ENCODE measurements at places on chromosomes 12 and 14.

- DNase-seq = no peak
Observed at GRCh38 chr12:5184186-5184585, 140.5 kb downstream of the KCNA5 start.

DNA sequence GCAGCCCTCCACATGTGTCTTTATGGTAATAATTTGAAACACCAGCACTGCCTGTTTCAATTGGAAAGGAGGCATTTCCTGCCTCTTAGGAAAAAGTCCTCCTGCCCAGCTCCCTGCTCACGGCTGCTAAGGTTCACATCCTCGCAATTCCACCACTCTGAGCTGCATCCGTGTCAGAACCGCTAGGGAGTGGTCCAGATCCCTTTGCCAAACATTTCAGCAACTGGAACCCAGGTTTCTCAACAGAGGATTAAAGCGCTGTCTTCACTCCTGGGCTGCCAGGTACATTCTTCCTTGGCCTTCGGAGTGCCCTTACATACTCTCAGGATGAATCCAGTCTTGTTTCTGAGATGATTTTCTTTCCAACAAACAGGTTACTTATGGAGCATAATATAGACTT is 23.3 kb downstream of the C14orf132 start:
- no peak for DNase-seq

DNA sequence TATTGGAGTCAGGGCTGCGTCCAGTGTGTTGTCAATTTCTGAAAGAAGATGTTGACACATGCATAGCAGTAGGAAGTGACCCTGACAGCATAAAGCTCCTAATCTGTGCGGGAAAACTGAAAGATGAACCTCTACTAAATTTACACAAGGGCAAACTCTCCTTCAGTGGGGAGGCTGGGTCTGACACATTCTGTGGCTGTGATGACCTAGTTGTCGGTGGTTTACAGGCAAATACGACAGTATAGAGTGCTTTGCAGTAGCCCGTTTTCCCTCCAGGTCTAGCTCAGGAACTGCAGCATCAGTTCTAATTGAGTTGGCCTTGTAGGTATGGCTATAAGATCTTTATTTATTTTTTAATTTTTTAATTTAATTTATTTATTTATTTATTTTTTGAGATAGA is 14.8 kb upstream of the GABARAPL1 start:
- DNase-seq = no peak

DNA sequence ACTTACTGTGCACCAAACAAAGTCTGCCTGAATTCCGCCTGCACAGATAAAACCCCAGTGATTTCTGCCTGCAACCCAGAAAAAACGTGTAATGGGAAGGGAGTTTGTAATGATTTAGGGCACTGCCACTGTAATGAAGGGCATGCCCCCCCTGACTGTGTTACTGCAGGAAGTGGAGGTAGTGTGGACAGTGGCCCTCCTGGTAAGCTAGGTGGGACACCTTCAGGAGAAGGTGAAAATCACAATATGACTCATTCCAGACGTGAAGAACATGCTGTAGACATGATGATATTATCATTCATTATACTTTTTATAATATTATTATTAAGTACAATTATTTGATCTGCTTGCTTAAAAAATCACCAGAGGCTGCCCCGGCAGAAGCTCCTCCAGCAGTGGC is 59.2 kb downstream of the MAPKAPK5 start:
- DNase-seq = no peak

- DNase-seq = no peak
Observed at GRCh38 chr14:36405589-36406274, 85.3 kb upstream of the MBIP start.

DNA sequence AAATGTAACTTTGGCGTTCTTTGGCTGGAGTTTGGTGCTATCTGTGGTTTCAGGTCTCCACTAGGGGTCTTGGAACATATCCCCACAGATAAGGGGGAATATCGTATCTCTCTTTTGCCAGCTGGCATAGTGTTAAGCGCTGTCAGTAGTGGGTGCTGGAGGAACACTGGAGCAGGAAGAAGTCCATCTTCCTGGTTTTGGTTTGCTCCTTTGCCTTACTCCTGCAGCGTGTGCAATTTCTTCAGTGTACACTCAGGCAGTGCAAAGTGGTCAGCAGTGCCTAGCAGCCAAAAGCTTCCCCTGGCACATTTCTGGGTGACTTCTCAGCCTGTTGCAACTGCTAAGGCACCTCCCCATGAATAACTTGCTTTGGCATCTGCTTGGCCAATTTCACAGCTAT is 11.7 kb upstream of the RIPK3 start:
- DNase-seq = peak; percentile 58

DNA sequence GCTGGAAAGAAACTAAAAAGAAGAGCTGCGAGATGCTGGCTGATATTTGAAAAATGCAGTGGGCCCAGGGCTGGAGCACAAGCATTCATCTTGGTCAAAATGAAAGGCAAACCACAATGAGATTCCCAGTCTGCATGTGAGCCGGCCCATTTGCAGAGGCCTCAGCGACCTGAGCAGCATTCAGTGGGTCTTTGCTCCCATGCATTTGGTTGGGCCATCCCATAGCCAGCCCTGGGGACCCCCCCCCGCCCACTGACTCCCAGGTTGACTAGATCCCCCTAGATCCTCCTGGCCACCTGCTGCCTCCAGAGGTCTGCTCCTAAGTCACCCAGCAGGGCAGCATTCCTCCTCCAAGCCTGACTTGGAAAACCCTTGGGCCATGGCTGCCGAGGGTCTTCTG is 59.8 kb downstream of the PRMT8 start:
- no peak for DNase-seq

- DNase-seq = no peak
Observed at GRCh38 chr12:101946233-101946611, 68.8 kb downstream of the DRAM1 start.

GRCh38 chr12:122139941-122140340 is 34.1 kb downstream of the IL31 start:
- no peak for DNase-seq

- DNase-seq = no peak
Observed at GRCh38 chr14:33016613-33017012, 77.9 kb downstream of the NPAS3 start.

GRCh38 chr12:29405561-29405960 is 24.6 kb upstream of the ERGIC2 start:
- no peak for DNase-seq

DNA sequence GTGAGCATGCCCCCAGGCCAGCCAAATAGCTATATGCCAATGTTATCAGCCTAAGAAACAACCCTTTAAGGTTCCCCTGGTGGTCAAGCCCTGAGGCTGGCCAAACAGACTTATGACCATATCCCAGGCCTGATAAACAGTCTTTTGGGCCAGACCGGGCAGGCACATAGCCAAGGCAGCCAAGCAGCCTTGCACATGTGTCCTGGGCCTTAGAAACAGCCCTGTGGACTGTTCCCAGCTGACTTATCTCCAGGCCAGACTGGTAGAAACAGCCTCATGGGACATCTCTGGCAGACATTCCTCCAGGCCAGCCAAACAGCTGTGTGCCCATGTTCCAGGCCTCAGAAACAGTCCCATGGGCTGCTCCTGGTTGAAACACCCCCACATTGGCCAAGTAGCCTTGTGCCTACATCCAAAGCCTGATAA is 295.0 kb upstream of the MGAT4C start:
- DNase-seq = no peak

DNA sequence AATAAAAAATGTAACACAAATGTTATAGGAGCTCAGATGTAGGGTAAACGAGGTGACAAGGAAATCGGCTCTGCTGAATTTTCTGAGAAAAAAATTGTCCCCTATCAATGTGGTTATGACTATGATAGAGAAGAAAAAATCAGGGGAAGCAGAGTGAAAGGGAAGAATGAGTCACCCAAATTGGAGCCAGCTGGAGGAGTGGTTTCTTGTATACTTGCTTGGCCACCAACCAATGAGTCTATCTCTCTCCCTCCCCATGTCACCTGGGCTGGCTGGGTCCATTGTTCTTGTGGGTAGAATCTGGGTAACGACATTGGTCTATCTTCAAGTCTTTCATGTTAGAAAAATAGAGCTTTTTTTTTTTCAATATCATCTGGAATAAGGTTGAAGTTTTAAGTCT is 196.6 kb upstream of the FLRT2 start:
- no peak for DNase-seq

GRCh38 chr14:98957211-98958047 is 314.6 kb downstream of the BCL11B start:
- peak; percentile 94 for DNase-seq

DNA sequence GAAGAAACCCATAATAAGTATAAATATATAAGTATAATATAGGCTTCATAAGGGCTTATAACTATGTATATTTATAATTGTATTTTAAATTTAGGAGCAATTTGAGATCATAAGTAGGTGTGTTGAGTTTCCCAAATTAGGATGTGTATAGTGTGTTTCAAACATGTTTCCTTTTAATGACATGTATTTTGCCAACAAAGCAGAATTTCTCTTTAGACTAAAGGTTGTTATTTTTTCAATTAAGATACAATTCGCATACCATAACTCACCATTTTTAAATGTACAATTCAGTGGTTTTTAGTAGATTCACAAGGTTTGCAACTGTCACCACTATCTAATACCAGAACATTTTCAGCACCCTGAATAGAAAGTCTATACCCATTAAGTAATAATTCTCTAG is 7.7 kb upstream of the ARL1 start:
- DNase-seq = no peak

- no peak for DNase-seq
Observed at GRCh38 chr14:28596391-28596790, 170.2 kb upstream of the FOXG1 start.

DNA sequence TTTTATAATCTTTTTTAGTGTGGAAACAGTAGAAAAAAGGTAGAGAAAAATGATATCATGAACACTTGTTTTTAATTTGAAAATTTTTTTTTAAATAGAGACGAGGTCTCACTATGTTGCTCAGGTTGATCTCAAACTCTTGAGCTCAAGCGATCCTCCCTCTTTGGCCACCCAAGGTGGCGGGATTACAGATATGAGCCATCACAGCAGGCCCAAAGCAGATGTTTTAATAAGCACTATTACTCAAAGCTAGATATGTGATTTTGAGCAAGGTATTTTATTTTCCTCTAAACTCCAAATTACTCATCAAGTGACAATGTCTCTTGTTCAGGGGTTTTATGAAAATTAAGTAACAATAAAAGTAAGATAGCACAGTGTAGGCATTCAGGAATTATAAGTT is 10.7 kb upstream of the WDR89 start:
- no peak for DNase-seq

GRCh38 chr12:124217508-124218242 is 77.2 kb upstream of the RFLNA start:
- no peak for DNase-seq

- no peak for DNase-seq
Observed at GRCh38 chr14:68153275-68153674, 333.7 kb downstream of the RAD51B start.

DNA sequence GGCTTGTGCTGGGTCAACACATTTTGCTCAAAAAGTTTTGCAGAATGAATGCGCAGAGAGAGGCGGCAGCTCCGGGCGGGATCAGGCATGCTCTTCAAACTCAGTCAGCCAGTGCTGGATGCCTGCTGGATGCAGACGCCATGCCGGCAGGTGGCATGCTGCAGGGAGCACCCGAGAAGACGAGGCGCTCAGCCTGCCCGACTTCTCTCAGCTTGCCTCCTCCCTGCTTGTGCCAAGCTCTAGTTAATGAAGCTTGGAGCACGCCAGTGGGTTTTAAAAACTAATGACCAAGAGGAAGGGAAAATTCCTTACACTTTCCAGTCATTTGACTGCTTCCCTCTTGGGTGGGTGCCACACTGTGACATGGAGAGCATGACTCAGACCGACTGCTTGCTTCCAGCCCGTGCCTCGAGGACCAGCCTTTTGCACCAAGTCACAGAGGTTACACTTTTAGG is 39.8 kb downstream of the SLC24A4 start:
- DNase-seq = no peak

GRCh38 chr12:55629058-55629841 is 7.4 kb upstream of the OR10P1 start:
- DNase-seq = peak; percentile 35

DNA sequence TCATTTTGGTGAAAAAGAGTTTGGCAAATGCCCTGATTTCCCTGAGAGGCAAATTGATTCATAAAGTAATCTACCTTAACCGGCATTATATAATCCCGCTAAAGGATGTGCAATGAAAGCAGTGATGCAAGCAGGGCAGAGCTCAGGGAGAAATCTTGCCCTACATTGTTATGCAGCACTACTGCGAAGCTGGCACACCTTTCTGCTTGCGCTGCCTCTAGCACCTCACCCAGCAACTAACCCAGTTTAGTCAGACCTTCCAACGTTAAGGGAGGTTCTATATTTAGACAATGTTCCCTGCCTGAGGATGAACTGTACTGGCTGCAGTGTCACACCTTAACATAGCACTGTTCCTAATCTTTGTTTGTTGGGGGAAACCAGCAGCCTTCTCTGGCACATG is 60.8 kb upstream of the CCDC196 start:
- no peak for DNase-seq

GRCh38 chr14:100546051-100546443 is 41.2 kb downstream of the BEGAIN start:
- peak; percentile 20 for DNase-seq

DNA sequence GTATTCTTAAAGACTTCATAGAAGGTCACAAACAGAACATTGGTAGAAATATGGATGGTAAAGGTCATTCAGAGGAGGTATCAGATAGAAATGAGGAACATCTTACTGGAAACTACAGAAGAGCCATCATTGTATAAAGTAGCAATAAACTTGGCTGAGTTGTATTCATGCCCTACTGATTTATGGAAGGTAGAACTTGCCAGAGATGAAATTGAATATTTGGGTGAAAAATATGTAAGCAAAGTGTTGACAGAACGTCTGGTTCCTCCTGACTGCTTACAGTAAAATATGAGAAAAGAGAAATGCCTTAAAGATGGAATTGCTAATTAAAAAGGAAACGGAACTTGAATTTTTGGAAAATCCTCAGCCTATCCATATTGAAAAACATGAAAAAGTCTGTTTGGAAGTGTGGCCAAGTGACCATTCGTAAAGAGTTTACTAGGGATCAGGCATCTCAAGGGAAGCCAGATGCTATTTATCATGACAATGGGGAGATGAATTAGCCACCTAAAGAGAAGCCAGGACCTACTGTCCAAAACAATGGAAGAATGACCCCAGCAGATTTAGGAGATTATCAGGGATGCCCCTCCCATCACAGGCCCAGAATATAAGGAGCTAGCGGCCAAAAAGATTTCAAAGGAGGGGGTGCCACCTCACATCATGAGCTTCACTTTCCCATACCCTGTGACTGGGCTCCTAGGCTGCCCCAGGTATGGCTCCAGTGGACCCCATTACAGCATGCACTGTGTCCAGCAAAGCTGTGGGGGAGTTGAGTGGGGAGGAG is 189.3 kb downstream of the ITPR2 start:
- DNase-seq = no peak

DNA sequence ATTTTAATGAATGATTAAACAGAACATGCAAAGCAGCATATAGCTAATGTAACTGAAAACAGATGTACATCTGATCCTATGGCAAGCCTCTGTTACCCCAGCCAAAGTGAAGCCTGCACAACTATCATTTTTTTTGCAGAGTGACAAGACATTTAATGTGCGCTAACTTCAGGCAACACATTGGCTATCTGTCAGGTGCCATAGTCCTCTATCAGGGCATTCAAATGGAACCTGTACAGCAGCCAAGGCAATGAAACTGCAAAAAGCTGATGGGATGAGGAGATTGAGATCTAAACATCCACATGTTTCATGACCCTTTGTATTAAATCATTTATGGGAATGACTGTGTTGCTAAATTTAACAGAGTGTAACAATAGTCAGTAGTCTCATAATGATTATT is 1088.5 kb upstream of the TMEM132C start:
- DNase-seq = no peak

Measured in inflammatory macrophage (primary cell).